ENCODE measurements at places on chromosomes 6 and 20.

GRCh38 chr20:7410150-7410549, 530.1 kb downstream of the HAO1 start:
- no peak for DNase-seq

DNA sequence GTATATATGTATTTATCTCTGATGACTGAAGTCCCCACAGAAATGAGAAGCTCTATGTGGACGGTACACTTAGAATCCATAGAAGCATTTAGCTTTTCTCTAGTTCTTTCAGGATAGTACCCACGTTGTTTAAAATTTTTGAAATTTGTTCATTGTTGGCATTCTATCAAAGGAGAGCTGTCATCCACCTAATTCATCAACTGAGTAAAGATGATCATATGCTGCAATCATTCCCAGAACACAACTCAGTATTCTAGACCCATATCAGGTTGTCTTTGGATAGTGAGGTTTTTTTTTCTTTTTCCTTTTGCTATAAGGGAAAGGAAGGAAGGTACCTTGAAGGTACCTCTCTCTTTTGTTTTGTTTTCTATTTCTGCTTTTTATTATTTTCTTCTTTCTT, 9.3 kb downstream of the SERAC1 start:
- no peak for DNase-seq

DNA sequence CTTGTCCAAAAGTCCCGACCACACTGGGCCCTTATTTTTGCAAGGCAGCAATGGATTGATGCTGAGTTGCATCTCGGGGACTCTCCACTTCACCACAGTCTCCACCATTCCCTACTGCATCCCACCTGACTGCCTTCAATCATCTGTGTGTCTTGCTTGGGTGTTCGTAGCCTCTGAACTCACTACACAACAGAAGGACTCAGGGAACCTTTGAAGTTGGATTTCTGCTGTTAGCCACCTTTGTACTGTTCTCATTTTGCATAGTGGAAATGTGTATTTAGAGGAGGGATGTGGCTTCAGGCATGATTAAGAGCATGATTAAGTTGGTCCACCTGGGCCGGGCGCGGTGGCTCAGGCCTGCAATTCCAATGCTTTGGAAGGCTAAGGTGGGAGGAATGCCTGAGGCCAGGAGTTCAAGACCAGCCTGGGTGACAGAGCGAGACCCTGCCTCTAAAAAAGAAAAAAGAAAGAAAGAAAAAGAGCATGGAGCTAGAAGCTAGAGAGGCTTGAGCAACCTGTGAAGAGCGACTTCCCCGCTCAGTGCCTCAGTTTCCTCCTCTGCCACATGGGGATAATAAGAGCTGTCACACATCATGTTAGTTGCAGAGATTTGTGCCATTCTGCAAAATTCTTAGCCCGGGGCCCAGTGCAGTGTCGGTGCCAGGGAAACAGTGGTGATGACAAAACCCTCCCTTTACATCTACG, 121.3 kb upstream of the PTPN1 start:
- no peak for DNase-seq

- DNase-seq: no peak
Measured at GRCh38 chr6:27129095-27129815, 118.2 kb upstream of the PRSS16 start.

- DNase-seq: no peak
Measured at GRCh38 chr20:54661880-54662465, 186.6 kb downstream of the DOK5 start.

GRCh38 chr20:44180814-44181213, 6.2 kb downstream of the JPH2 start:
- DNase-seq: no peak

GRCh38 chr6:81768150-81768942, 15.9 kb upstream of the TENT5A start:
- no peak for DNase-seq

GRCh38 chr20:35660122-35660937, 4.4 kb downstream of the CPNE1 start:
- DNase-seq: no peak

DNA sequence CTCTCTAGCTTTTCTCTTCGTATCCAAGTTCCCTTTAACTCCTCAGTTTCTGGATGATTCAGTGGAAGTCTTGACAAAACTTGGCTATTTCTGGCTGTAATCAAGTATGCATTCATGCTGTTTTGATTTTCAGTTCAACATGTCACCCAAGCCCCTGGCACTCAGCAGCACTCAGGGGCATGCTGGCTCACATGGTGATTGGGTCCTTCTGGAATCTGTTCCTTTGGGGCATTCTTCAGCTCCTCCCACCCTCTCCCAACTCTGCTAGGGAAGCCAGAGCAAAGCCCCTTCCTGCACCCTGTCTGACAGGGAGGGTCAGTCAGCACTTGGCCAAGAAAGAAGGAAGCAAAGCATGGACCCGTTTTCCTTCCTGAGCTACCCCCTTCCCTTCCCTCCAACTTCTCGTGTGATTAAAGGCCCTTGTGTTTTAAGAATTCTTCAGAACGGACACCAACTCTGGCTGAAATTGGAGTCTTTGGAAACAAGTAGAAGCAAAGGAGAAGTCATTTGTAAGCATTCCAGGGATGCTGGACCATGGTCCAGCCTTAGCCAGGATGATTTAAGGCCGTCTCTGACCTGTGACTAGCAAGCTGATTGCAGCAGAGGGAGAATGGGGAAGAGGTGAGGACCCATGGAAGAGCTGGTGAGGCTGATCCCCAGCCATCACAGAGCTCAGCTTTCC, 7.1 kb downstream of the PLEKHG1 start:
- no peak for DNase-seq
